ENCODE measurements at places on chromosomes 5 and 9.
A peak's percentile ranks its signal among the peaks of the same experiment; 100 is the strongest.

GRCh38 chr5:78659714-78660113, 11.1 kb upstream of the LHFPL2 start:
- no peak for DNase-seq

GRCh38 chr9:79107911-79108676, 463.7 kb upstream of the TLE4 start:
- DNase-seq = no peak

- DNase-seq = no peak
These were observed 52.8 kb upstream of the GRHPR start for GRCh38 chr9:37369671-37370070.

- peak; percentile 65 for DNase-seq
These were observed 18.8 kb downstream of the SMIM32 start for GRCh38 chr5:136174021-136174659.

DNA sequence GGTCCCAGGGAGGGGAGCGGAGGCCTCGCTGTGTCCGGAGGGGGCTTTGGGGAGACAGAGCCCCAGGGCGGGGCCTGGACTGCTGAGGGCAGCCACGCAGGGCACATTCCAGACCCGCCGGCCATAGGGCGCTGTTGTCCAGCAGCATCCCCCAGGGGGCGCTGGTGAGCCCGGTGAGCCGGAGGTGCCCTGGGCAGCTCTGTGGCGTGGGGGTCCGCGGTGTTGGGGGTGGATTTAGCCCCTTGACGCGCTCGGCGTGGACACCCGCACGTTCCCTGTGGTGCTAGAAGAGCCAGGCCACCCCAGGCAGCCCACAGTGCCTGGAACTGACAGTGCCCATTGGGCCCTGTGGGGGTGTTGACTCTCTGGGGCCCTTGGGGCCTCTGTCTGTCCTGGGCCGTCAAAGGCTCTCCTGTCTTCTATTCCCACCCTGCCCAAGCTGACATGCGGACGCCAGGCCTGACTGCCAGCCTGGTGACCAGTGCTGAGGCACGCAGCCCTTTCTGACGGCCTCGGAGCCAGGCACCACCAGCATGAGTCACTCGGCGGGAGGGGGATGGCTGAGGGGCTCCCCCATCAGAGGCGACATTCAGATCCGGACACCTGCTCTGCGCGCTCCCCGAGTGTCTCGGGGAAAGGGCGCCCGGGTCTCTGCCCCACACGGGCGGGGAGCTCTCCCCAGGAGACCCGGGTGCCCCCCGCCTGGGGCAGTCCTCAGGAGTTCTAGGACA, 23.9 kb downstream of the TPPP start:
- DNase-seq = peak; percentile 41

DNA sequence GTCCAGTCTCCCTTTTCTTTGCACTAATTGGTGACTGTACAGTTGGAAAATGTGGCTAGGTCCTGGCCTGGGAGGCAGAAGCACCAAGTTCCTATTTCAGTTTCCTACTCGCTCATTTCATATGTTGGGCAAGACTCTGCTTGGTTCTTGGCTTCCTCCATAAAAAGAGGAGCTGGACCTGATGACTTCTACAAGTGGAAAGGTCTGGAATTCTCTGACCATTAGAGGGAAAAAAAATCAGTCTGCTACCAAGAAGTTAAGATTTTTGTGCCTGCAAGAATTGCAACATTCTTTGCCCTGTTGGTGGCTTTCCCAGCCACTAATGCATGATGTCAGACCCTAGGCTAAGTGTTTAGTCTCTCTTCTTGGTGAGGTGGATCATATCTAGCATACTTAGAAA, 91.5 kb downstream of the WDR41 start:
- peak; percentile 95 for DNase-seq

GRCh38 chr9:85428230-85428629, 313.5 kb downstream of the AGTPBP1 start:
- DNase-seq = no peak

- DNase-seq = no peak
These were observed 103.2 kb downstream of the VAV2 start for GRCh38 chr9:133888809-133889491.

- no peak for DNase-seq
These were observed 66.5 kb downstream of the SEMA5A start for GRCh38 chr5:9479361-9479760.

DNA sequence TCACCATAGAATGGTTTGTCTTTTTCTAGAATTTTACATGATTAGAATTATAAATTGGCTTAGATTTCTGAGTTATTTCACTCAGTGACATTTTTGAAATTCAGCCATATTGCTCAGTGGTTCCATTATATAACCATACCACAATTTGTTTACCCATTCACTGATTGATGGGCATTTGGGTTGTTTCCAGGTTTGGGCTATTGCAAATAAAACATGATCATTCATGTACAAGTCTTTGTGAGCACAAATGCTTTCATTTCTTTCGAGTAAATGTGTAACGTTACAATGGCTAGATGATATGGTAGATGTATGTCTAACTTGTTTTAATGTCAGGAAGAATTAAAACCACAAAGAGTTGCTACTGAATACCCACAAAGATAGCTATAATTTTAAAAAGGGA, 279.9 kb upstream of the TARS1 start:
- no peak for DNase-seq

- DNase-seq = no peak
These were observed 3.1 kb downstream of the PJA2 start for GRCh38 chr5:109406719-109407118.

DNA sequence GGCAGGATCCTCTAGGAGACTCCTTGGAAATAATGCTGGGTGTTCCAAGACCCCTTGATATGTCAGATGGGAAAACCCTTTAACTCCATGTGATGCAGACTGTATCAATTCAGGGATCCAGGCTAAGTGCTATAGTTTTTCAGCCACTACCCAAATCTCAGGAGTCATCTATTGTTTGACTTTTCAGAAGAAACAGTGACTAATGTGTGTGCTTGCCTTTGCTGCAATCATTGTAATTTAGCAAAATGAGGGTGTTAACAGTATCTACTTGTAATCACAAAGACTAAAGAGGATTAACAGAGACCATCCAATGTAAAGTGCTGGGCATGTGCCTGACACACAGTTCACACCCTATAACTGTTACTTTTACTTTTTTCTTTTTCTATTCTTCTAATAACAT, 309.6 kb upstream of the RFX3 start:
- no peak for DNase-seq

DNA sequence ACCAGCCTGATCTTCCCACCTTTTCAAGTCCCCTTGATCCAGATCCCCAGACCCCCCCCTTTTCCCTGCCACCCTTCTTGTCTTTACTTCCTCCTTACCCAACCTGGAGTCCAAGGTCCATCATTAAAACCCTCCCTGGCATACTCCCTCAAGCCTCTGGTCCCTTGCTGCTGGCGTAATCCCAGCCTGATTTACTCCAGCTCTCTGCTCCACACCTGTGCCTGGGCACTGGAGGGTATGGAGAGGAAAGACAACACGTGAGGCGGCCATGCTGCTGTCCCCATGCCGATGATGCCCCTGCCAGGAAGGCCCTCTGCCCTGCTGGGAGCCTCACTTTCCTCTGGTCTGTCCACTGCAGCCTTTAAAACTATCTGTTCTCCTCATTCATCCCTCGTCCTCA, 5.1 kb downstream of the B4GALT7 start:
- no peak for DNase-seq

DNA sequence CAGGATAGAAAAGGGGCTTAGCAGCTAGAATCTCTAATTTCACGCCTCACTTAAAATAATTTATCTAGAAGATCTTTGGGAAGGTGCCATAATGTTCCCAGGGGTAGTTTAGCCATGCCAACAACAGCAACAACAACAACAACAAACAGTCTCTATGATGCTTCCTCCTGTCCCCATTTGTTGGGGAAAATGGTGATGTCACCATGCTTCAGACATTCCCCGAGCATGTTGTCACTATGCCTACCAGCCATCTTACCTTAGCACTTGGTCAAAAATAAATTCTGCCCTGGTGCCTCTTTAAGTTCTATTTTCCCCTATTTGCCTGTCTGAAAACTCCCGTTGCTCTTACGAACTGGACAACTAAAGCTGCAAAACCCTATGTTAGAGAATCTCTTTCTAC, 76.6 kb downstream of the KCNN2 start:
- DNase-seq = no peak

DNA sequence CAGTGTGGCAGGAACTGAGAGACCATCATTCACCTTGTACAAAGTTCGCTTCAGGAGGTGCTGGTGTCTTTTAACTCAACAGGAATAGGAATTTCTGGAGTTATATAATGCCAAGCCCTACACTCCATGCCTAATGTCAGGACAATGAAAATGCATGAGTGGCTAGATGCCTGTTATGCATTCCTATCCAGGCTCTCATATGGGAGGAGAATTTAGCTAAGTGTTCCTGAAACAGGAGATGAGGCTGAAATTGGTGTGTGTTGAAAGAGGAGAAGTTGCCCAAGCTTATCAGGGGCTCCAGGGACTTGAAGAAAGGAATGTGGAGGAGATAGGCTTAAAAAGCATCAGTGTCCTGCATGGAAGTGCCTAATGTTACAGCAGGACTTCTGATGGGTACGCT, 26.8 kb upstream of the PRUNE2 start:
- no peak for DNase-seq

DNA sequence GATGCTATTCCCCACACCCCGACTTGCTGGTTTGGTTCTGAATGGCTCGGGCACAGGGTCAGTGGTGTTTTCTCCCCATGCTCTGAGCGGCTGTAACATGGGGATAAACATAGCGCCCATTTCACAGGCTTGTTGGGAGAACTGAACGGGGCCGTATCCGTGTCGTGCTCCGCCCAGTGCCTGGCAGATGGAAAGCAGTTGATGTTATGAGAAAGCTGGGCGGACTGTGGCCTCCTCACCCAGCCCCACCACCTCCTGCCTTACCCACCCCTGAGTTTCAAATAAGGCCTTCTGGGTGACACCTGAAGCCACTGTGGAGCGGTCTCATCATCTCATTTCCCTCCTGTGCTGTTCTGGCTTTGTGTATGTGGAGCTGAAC, 14.5 kb downstream of the ORM2 start:
- no peak for DNase-seq

DNA sequence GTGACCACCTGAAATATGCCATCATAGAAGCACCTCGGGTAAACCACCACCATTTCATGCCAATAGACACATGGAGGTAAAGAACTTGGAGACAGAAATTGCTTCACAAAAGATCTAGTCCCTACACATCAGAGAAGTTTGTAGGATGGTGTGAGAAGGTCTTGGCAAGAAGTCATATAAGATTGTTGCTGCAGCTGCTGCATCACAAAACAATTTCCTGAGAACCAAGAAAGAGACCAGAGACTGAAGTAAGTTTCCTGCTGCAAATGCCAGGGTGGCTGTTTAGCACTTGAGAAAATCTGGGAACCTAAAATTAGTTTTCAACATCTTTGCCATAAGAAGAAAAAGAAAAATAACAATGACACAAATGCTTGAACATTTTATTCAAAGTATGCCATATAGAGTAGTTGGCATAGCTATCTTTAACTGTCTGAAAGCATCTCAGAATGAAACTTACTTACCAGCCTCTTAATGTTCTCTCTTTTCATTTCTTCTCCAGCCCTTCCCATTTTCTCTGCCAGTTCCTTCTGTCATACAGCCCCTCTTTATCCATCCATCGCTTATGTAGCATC, 114.3 kb downstream of the KCTD16 start:
- DNase-seq = no peak

DNA sequence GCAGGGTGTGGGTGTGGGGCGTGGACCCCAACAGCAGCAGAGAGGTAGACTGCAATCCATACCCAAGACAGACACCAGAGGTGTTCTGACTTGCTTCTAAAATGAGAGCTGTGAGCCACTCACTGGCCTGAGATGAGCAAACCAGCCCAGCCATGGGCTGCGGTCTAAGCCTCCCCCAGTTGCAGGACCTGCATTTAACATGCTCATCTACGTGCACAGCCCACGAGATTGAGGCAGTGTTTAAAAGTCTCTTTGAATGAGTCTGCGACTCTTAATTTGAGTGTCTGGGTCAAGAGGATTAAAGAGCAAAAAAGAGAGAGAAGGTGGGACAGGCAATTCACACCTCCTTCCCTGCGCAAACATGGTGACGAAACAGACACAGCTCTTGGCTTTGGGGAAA, 5.9 kb downstream of the SURF4 start:
- DNase-seq = no peak

GRCh38 chr9:34994260-34994899, 4.8 kb downstream of the DNAJB5 start:
- no peak for DNase-seq

GRCh38 chr9:34382879-34383278, 6.2 kb upstream of the MYORG start:
- DNase-seq = no peak

DNA sequence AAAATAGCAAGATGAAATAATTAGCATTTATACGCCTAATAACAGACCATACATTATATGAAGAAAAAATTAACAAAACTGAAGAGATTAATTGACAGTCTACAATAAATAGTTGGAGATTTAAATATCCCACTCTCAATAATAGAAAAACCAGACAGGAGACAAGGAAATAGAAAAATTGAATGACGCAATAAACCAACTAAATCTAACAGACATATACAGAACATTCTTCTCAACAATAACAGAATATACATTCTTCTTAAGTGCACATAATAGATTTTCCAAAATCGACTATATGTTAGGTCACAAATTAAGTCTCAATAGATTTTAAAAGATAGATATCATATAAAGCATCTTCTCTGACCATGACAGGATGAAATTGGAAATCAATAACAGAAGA, 25.6 kb upstream of the RNF180 start:
- DNase-seq = no peak

DNA sequence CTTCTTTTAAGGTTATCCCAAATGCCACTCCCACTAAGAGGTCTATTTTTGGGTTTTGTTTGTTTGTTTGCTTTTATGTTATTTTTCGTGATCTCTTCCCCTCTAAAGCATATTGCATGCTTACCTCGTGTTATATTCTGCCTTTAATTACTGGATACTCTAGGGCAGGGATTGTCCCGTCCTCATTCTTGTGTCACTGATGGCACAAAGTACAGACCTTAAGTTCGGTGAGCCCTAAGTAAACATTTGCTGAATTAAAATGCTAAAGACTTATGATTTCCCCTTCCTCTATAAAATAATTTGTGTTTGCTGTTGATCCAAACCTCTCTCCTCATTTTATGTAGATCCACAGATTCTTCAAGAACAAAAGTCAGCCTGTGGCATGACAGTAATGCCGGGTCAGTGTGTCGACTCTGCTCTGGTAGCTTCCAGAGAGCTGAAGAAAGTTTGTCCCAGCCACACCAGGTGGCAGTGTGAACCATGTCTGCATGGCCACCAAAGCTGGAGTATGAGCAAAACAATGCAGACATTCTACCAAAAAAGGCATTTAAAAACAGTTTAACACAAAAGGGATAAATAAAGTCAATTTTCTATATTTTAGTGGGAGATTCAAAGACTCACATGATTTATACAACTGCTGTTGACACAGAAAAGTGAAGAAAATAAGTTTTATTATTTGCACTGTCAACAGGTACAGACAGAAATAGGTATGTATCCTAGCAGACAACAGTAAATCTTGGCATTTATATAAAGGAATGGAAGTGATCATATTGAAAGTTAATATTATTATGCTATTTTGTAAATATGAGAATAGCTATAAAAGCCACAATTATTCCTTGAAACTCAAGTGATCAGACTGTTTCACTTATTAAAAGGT, 17.9 kb upstream of the POC5 start:
- DNase-seq = no peak
